Kidney (tissue), 22 donors: ENCODE measurements at places on chromosomes 12 and 14. TPM values are rescaled to one million over a fixed set of nuclear protein-coding genes. Genes with fewer than 3 reads are reported as not detected.

NOP9 gene
- 25.7 TPM for total RNA-seq

TAS2R14 gene
- total RNA-seq: 3.9 TPM

SPATS2 gene
- 23.7 TPM for total RNA-seq

AMN gene
- 58.0 TPM for total RNA-seq

ANKRD33 gene
- total RNA-seq: not detected

TAS2R30 gene
- total RNA-seq: 4.0 TPM

RNASE3 gene
- total RNA-seq: 0.38 TPM

MAP3K9 gene
- total RNA-seq: 8.3 TPM

ZCCHC8 gene
- 25.8 TPM for total RNA-seq

NKX2-1 gene
- not detected for total RNA-seq

RAB15 gene
- 18.3 TPM for total RNA-seq

ARG2 gene
- 19.2 TPM for total RNA-seq
